Right renal cortex interstitium (tissue), 3 donors: ENCODE measurements at places on chromosomes 1 and 21. TPM values are rescaled to one million over a fixed set of nuclear protein-coding genes. Genes with fewer than 3 reads are reported as not detected.

The FCGR2B gene
- polyA plus RNA-seq: 0.98 TPM

DNA sequence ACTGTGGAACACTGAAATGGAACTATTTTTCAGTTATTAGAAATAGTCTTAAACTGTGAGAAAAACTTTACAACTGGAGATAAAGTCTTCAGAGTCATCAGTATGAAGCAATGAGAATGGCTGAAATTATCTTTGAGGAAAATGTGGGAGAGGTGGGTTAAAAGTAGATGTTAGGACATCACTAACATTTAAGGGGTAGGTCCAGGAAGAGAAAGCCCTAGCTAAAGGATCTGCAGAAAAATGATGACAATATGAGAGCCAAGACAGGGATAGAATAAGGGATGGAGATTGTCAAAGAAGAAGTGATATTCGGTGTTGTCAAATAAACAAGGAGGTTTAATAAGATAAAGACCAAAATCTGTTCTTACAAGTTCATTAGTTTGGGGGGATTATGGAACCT, 123.3 kb upstream of the GPR52 start:
- no peak for DNase-seq

GRCh38 chr1:61386770-61387169, 304.4 kb downstream of the NFIA start:
- no peak for DNase-seq

The KIF17 gene
- 3.9 TPM for polyA plus RNA-seq

DNA sequence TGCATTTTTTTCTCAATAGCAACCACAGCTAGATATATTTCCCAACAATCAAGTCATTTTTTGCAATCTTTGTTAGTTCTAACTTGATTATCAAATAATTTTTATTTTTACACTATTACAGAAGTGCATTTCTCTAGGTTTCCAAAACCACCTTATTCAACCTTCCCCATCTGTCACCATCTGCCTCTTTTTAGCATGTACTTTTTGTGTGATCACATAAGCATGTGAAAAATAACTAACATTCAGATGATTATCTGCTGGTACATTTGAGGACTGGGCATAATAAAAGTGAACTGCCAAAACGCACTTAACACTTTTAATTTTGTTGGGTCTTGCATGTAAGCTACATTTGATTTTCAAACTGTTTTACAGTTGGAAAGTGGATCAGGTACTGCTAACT, 291.5 kb downstream of the AKT3 start:
- no peak for DNase-seq

GRCh38 chr1:3080053-3080955, 11.3 kb downstream of the PRDM16 start:
- no peak for DNase-seq

The TMEM125 gene
- polyA plus RNA-seq: 15.9 TPM

DNA sequence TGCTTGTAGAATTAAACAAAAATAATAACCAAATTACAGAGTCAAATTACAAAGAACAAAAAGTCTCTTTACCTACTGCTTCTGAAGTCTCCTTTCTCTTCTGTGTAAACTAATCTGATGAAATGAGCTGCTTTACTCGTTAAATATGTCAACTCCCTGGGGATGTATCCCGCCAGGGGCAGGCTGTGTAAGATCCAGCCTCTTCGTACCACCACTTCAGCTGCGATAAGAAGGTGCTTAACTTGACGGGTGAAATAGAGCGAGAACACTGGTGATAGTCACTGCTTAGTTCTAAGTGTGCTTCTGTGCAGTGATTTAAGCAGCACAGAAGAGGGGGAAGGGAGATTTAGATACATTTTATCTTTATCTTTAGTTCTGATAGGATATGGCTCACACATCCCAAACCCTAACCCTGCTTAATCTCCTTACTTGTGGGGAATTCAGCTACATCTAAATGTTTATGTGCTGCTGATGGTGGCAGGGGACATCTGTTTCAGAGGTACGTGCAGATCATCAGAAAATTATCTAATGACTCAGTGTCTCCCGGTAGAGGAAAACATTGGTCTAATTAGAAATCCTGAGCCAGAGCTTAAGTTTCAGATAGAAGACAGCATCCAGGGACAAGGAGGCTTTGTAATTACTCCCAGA, 46.0 kb downstream of the RHOU start:
- DNase-seq: no peak

The ZNF326 gene
- polyA plus RNA-seq: 59.5 TPM

The MATN1 gene
- polyA plus RNA-seq: 0.11 TPM

The ADAMTSL4 gene
- polyA plus RNA-seq: 9.6 TPM
